Transverse colon (tissue), 4 donors: ENCODE measurements at places on chromosomes 12 and 14. TPM values are rescaled to one million over a fixed set of nuclear protein-coding genes. Genes with fewer than 3 reads are reported as not detected.

Gene DLGAP5
- 1.1 TPM for total RNA-seq

DNA sequence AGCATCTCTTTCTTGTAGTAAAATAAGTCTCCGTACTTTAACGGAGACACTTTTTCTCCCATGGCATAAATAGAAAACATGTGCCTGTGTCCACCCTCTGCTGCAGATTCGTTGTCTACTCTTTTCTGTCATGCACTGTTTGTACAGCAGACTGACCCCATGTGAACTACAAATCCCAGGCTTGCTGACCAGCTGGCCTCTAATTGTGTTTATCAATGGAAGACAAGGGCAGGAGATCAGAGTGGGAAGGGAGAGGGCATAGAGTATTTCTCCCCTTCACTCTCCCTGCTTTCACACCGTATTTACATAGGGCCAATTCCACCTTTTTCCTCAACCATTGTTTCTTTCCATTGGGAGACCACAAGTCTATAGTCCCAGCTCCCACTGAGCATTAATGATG, 31.0 kb upstream of the TMTC2 start:
- DNase-seq, result no peak

Gene ADAM21
- total RNA-seq, result not detected

DNA sequence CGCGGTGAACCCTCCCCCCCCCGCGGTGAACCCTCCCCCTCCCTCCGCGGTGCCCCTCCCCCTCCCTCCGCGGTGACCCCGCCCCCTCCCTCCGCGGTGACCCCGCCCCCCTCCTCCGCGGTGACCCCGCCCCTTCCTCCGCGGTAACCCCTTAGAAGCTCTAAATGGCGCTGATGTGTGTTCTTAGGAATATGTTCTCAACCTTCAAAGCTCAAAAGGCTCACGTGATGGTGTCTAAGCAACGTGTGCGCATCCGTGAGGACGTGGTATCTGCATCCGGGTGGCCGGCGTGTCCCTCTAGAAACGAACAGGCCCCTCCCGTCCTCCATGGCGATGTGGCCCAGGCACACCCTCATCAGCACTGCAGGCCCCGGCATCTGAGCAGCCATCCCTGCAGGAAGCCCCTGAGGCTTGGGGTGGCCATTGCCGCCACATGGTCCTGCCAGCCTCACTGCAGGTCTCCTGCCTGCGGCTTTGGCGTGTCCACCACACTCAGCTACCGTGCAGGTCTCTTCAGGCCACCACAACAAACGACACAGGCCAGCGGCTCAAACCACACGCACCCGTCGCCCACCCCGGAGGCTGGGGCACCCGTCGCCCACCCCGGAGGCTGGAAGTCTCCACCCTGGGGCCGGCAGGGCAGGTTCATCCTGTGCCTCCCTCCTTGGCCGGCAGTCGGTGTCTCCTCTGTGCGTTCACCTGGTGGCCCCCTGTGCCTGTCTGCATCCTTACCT, 14.5 kb upstream of the FBRSL1 start:
- DNase-seq, result no peak

DNA sequence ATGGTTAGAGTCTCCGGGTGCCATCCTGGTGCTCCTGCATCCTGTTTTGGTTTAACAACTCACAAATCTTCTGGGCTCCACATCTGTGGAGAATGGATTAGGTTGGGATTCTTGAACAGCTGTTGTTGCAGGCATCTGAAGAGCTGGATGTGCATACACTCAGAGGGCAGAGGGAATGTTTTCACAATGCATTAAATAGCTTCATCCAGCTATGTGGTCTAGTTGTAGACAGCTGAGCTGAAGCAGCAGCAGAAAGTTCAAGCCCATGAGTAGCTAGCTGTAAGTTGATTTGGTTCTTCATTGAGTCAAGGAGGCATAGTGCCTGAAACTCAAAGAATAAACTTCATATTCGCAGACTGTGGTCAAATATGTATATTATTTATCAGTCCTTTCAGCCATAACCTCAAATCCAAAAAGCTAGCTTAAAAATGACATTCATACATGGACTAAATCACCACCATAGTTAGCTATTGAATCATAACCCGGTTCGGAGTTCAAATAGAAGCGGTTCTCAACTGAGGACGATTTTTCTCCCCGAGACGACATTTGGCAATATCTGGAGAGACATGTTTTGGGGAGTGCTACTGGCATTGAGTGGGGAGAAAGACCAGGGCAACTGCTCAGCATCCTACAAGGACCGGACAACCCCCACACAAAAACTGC, 858 bp upstream of the ANKRD13A start:
- DNase-seq, result no peak

Gene CCDC197
- total RNA-seq, result not detected

- no peak for DNase-seq
Measured at GRCh38 chr12:65192963-65193516, 23.7 kb downstream of the LEMD3 start.

- DNase-seq, result peak; percentile 72
Measured at GRCh38 chr12:95623554-95624170, 72.4 kb upstream of the USP44 start.

Gene UNC79
- total RNA-seq, result 0.32 TPM

GRCh38 chr14:26344596-26344995, 253.2 kb downstream of the NOVA1 start:
- DNase-seq, result no peak

GRCh38 chr12:50925342-50925651, 27.0 kb upstream of the HIGD1C start:
- peak; percentile 30 for DNase-seq

DNA sequence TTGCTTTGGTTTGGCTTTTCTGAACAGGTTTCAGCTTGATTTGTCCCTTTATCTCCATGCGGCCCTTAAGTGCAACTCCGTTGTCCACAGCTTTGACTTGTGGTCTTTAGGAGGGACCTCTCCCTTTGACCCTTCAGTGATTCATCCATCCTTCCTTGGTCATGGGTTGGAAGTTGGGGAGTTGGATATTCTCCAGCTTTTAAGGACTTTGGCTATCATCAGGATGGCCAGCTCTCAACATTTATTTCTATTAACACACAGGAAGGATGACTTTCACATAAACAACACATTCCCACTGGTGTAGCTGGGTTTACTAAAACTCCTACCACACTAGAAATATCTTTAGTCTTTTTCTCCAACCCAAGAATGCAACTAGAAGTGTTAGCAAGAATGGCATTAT, 50.9 kb upstream of the E2F7 start:
- no peak for DNase-seq

Gene PLBD1
- total RNA-seq, result 30.8 TPM

- no peak for DNase-seq
Measured at GRCh38 chr12:59086126-59086525, 165.8 kb upstream of the LRIG3 start.

DNA sequence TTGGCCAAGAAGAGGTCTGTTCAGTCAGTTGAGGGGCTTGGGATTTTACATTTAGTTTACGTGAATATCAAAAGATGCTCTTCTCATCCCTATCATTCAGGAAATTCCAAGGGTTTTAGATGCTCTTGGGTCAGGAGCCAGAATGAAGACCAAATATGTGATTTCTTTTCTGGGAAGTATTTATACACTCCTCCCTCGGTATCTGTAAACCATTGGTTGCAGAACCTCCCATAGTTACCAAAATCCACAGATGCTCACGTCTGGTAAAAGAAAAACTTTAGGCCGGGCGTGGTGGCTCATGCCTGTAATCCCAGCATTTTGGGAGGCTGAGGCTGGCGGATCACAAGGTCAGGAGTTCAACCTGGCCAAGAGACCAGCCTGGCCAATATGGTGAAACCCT, 75.9 kb downstream of the TNFAIP2 start:
- DNase-seq, result no peak

DNA sequence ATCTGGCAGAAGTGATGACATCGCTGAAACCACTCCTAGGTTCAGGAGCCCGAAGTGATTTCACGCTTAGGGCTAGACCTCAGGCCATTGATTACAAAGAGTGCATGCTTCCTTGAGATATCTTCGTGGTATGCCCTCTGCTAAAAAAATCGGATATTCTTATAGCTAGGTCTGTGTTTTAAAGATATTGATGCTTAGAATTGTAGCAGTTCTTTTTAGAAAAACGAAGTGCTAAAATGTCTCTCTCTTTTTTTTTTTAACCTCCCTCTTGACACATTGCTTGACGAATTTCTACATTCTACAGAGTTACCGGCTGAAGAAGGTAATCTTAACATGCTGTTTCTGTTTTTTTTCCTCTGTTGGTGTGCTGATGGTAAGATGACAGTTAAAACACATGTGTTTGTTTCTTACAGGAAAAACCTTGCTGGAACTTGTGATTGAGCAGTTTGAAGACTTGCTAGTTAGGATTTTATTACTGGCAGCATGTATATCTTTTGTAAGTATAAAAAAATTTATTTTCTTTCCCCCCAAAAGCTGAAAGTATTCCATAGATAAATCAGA, 1.3 kb downstream of the ATP2A2 start:
- no peak for DNase-seq

- DNase-seq, result no peak
Measured at GRCh38 chr12:39443929-39444209, 949 bp upstream of the KIF21A start.

Gene KRT6C
- total RNA-seq, result not detected

GRCh38 chr12:41205070-41205709, 17.1 kb downstream of the PDZRN4 start:
- no peak for DNase-seq

Gene TAS2R46
- total RNA-seq, result not detected

GRCh38 chr14:23610090-23610814, 25.9 kb upstream of the DHRS2 start:
- DNase-seq, result no peak

DNA sequence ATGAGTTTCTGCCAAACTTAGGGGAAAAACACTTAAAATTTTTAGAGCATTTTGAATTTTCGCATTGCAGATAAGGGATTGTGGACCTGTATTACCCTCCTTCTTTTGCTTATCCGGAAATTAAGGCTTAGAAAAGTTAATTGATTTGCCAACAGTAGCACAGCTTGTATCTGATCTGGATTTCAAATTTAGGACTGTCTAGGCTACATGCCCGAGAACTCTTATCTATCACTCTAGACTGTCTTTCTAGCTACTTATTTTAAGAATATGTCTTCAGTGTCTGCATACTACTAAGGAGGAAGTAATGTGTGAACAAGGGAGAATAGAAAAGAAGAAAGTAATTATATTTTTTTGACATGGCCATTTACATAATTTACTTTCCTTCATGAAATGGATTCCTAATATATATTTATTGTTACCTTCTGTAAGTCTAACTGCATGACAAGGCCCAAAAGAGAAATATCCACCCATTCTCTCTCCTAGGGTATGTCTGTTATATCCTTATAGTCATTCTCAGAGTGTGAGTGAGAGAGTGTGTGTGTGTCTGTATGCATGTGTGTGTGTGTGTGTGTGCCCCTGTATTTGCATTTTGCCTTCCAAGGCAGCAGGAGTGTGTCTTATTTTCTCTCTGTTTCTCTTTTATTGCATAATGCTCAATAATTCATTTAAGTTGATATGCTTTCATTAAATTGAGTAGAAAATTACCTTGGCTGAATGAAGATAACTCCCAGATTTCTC, 132.1 kb downstream of the SLC5A8 start:
- DNase-seq, result no peak

DNA sequence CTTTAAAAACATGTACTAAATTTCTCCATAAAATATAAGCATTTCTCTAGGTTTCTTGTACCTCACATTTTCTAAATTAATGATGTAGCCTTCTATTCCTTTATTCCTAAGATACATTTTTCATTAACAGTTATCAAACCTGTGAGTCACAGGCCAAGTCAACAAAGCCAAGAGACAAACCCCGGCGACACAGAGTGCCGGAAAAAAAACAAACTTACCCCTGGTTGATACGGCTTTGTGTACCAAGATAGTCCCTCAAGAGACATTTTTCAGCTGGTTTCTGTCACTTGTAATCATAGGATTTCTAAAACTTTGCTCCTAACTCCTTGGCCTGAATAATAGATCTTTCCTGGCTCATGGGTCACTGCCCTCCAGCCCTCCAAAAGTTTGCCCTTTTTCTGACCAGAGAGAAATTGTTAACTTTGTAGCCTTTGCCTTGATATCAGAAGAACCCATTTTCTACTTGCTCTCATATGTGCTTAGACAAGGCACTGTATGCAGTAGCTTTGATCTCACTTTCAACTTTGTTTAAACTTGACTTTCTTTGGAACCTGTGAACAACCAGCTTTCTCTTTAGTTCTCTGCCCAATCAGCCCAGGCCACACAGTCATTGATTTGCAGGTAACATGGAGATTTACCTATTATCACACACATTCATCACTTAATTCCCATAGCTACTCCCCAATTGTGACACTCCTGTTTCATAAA, 172.2 kb downstream of the PRKD1 start:
- no peak for DNase-seq

Gene GLI1
- total RNA-seq, result not detected

Gene CELA1
- total RNA-seq, result not detected

DNA sequence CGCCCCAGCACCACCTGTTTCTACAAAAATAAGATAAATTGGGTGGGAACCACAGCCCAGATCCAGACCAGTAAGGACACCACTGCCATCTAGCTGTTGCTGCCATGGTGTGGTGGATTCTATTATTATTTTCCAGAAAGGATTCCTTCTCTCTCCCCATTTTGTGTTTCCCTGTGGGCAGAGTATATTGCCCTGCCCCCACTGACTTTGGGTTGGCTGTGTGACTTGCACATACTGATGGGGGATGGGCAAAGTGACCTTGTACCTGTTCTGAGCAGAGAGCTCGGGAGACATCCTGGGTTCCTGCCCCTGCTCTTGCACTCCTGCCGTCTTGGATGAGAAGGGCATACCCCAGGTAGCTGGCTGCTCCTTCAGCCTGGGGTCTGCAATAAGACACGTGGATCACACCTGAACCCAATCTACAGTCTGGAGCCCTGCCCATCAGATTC, 24.3 kb downstream of the MOAP1 start:
- no peak for DNase-seq

DNA sequence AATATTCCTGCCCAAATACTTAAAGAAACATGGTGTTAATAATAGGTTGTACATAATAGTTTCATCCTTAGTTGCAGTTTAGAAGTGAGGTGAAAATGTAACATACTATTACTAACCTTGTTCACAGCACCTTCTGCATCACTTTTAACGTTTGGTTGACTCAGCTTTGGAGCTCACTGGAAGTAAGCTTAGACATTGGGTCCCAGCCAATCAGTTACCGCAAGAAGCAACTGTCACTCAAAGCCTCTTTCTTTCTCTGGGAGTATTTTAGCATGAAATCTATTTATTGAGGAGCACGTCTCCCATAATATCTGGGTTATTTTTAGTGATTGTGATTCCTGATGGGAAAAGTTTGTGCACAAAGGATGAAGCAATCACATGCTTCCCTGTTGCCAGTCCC, 472.6 kb downstream of the SNAPC1 start:
- no peak for DNase-seq

GRCh38 chr14:103871596-103872480, 24.5 kb upstream of the PPP1R13B start:
- DNase-seq, result peak; percentile 89

Gene FOXJ2
- 12.6 TPM for total RNA-seq

Gene MMP19
- total RNA-seq, result 5.2 TPM

Gene ZFHX2
- 1.1 TPM for total RNA-seq

Gene CMA1
- total RNA-seq, result not detected

GRCh38 chr12:57744777-57745484, at the start of gene TSPAN31:
TSS of gene TSPAN31 (plus strand) at chr12:57745039. CDS start at chr12:57745155, 116 bp downstream.
- peak; percentile 98 for DNase-seq

GRCh38 chr14:91177073-91178034, 63.5 kb downstream of the DGLUCY start:
- DNase-seq, result peak; percentile 62
